ENCODE measurements at places on chromosomes 13 and 19. TPM values are rescaled to one million over a fixed set of nuclear protein-coding genes. Genes with fewer than 3 reads are reported as not detected.

NDUFA7 gene
- total RNA-seq, result 50.3 TPM

TDRD12 gene
- 3.6 TPM for total RNA-seq

DACH1 gene
- total RNA-seq, result 0.49 TPM

ZNF253 gene
- total RNA-seq, result 9.5 TPM

ZNF285 gene
- 4.8 TPM for total RNA-seq

GIPR gene
- 6.0 TPM for total RNA-seq

MAP4K1 gene
- 287 TPM for total RNA-seq

All from naive thymus-derived CD4-positive, alpha-beta T cell (primary cell).